ENCODE measurements at places on chromosomes 13 and 19. TPM values are rescaled to one million over a fixed set of nuclear protein-coding genes. Genes with fewer than 3 reads are reported as not detected.

- no peak overlapping the region for H3K27ac ChIP-seq
- no peak for DNase-seq
- no peak overlapping the region for H3K4me3 ChIP-seq
- H3K27me3 ChIP-seq: no peaks in the 10 kb centered on the region
These were observed 22.4 kb upstream of the C13orf46 start for GRCh38 chr13:113996081-113996911.

DNA sequence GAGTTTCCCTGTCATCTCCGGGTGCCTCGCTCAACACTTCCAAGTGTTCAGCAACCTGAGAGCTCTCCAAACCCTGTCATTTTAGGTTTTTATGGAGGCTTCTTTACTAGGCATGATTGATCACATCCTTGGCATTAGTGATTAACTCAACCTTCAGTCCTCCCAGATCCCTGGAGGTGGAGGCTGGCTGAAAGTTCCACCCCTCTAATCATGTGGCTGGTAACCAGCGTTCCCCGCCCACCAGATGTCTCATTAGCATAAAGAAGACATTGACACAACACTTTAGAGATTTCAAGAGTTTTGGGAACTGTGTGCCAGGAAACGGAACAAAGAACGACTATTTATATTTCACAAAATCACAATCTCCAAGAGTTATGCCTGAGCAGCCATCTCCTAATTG, 71.1 kb upstream of the RGCC start:
- H3K4me3 ChIP-seq: no peak overlapping the region
- DNase-seq: no peak
- H3K36me3 ChIP-seq: no peaks in the 10 kb centered on the region
- H3K27me3 ChIP-seq: no peaks in the 10 kb centered on the region
- no peak overlapping the region for H3K27ac ChIP-seq

DNA sequence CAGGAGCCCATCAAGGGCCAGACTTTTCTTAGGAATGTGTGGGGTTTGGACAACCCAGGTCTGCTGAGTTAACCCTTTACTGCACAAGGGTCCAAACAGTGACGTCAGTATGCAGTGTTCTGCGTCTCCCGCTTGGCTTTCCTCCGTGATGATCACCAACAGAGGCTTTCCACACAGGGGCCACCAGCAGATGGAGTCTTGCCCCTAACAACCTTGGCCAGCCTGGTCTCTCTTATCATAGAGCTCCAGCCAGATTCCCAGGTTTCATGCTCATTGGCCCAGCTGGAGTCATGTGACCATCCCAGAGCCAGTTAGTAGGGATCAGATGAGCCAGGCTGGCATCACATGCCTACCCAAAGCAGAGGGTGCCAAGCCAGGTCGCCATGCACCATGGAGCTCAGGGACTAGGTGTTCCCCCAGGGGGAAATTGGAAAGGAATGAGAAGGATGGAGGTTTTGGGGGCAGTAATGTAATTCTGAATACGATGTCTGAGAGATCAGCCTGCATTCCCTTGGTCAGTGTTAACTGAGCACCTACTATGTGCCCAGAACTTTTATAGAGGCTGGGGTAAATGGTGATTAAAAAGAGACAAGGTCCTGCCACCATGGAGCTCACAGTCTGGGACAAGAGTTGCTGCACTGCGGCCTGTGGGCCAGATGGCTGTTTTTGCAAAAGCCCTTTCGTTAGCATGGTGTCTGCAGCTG, 61.2 kb downstream of the MYH14 start:
- no peaks in the 10 kb centered on the region for H3K4me1 ChIP-seq
- no peaks in the 10 kb centered on the region for H3K27me3 ChIP-seq
- no peak overlapping the region for H3K27ac ChIP-seq
- no peak overlapping the region for H3K4me3 ChIP-seq
- DNase-seq: no peak
- no peaks in the 10 kb centered on the region for H3K36me3 ChIP-seq

DNA sequence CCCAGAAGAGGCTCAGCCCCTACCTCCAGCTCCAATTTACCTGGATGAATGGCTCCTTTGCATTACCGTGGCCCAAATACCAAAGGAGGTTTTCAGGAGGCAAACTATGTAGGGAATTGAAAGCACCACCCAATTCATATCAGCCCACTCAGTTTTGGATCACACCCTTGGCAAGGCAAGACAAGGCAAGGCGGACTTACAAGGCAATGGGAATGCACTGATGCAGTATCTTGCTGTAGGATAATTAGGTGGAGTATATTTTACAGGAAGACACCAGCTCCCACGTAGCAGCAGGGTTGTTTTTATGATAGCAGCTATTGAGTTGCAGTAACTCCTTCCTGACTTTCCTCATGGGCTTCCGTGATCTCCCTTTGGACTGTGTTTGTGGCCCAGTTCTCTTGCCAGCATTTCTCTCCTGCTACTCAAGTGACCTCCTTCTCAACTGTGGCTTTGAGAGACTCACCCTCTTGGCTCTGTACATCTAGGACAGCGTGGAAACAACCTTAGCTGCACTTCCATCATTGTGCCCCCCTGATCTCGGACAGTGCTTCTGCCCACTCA, 935.9 kb downstream of the EFNB2 start:
- no peak for DNase-seq
- H3K27me3 ChIP-seq: no peaks in the 10 kb centered on the region
- no peaks in the 10 kb centered on the region for H3K36me3 ChIP-seq
- no peaks in the 10 kb centered on the region for H3K4me1 ChIP-seq
- no peak overlapping the region for H3K27ac ChIP-seq

- no peak overlapping the region for H3K27ac ChIP-seq
- no peaks in the 10 kb centered on the region for H3K4me1 ChIP-seq
- H3K36me3 ChIP-seq: no peaks in the 10 kb centered on the region
- H3K27me3 ChIP-seq: no peaks in the 10 kb centered on the region
- H3K4me3 ChIP-seq: no peak overlapping the region
These were observed 148.0 kb upstream of the FNDC3A start for GRCh38 chr13:48827709-48828108.

DNA sequence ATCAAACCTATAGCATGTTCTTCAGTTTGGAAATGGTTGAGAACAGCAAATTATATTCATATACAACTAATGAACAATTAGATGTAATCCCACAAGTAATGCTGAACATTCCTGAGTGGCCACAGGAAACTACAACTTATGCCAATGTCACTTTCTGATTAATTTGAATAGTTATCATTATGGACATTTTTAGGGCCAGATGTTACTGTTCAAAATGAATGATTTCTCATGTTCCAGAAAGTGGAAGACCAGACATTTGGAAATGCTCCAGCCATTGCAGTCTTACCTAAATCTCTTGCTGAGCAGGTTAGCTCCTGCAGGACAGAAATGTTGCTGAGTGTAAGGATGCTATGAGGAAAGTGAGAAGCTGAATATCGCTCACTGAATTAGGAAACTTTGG, 819.8 kb downstream of the PCDH9 start:
- DNase-seq: no peak
- H3K4me1 ChIP-seq: no peaks in the 10 kb centered on the region
- H3K36me3 ChIP-seq: no peaks in the 10 kb centered on the region

DNA sequence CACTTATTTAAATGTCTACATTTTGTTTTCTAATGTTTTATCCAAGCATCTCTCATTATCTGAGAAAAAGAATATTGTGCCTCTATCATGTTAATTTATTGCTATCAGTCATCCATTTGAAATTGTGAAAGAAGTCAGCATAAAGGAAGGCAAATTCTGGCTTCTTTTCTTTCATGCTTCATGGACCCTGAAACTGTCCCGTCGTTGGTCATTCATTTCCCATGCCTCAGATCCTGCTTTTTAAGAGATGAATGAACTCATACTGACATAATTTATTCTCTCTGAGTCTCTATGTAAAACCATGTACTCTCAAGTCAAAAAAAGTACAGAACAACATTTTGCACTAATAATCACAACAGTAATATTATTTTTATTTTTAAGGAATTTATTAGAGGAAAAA, 2512.0 kb downstream of the PCDH9 start:
- DNase-seq: no peak
- H3K4me3 ChIP-seq: no peak overlapping the region
- H3K27ac ChIP-seq: no peak overlapping the region
- no peaks in the 10 kb centered on the region for H3K36me3 ChIP-seq
- H3K27me3 ChIP-seq: no peaks in the 10 kb centered on the region

DNA sequence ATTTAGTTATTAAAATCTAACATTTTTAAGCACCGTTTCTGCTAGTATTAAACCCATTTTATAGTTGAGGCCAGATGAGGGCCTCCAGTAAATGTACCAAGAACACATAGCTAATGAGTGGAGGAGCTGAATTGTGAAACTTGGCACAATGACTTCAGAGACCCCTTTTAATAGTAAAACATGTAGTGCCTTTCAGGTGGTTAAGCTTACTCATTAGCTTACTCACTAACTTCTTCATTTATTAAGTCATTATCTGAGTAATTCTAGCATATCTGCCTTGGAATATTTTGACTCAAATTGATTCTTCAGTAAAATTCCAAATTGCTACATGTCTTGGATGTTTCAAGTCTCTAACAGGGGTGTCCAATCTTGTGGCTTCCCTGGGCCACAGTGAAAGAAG, 735.2 kb downstream of the LIG4 start:
- no peak overlapping the region for H3K4me3 ChIP-seq
- no peak overlapping the region for H3K27ac ChIP-seq
- DNase-seq: no peak
- no peaks in the 10 kb centered on the region for H3K36me3 ChIP-seq
- H3K27me3 ChIP-seq: no peaks in the 10 kb centered on the region
- H3K4me1 ChIP-seq: no peaks in the 10 kb centered on the region

- H3K4me3 ChIP-seq: no peak overlapping the region
- no peak for DNase-seq
- H3K4me1 ChIP-seq: no peaks in the 10 kb centered on the region
- H3K27ac ChIP-seq: no peak overlapping the region
- H3K36me3 ChIP-seq: peaks cover 40% of the 10 kb centered on the region
- H3K27me3 ChIP-seq: no peaks in the 10 kb centered on the region
These were observed 13.5 kb downstream of the ERCC2 start for GRCh38 chr19:45356760-45357444.

DNA sequence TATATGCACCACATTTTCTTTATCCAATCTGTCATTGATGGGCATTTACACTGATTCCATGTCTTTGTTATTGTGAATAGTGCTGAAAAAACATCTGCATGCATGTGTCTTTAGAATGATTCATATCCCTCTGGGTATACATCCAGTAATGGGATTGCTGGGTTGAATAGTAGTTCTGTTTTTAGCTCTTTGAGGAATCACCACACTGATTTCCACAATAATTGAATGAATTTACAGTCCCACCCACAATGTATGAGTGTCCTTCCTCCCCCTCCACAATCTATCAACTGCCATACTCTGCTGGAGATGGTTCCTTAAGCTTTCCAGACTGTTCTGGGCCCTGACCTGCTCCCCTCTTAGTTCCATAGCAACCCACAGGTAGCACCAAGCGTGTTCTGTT, 667.0 kb downstream of the LIG4 start:
- H3K27ac ChIP-seq: no peak overlapping the region
- no peaks in the 10 kb centered on the region for H3K4me1 ChIP-seq
- DNase-seq: no peak
- H3K36me3 ChIP-seq: no peaks in the 10 kb centered on the region

DNA sequence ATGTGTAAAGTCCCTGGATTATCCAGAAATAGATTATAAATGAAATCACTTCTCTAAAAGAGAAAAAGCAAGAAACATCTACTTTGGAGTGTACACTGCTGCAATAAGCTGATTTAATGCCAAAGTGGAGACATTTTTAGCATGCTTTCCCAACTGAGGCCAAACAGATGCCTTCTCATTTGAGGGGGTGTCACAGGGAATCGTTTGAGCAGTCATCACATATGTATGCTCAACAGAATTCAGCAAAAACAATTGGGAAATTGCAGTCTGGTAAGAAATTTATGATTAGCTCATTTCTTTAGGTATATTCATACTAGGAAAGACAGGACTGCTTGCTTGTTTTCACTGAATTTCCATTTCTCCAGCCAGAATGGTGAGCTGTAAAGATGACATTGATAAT, 27.3 kb upstream of the TPP2 start:
- H3K27ac ChIP-seq: no peak overlapping the region
- no peaks in the 10 kb centered on the region for H3K4me1 ChIP-seq
- DNase-seq: no peak
- H3K4me3 ChIP-seq: no peak overlapping the region
- H3K36me3 ChIP-seq: no peaks in the 10 kb centered on the region

GRCh38 chr13:74850893-74851292, 631.1 kb downstream of the TBC1D4 start:
- no peaks in the 10 kb centered on the region for H3K36me3 ChIP-seq
- no peak for DNase-seq

DNA sequence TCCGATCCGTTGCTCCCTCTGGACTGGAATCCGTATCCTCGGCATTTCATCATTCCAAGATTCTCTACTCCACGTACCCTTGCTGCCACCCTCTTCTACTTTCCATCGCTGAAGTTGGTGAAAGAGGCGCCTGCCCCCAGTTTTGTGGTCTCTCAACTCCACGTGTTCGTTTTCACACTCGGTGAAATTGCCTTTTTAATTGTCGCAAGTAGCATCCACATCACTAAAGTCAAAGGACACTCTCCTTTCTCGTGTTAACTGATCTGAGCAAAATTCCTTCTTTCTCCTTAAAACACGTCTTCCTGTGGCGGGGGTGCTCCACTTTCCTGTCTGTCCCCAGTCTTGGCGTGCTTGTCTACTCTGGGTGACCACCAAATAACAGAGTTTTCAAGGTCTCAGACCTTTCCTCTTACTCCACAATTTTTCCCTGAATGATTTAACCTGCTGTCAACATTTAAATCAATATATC, 1.1 kb upstream of the TMTC4 start:
- H3K4me1 ChIP-seq: peaks cover 20% of the 10 kb centered on the region
- H3K27me3 ChIP-seq: no peaks in the 10 kb centered on the region
- H3K4me3 ChIP-seq: no peak overlapping the region
- no peak for DNase-seq
- no peaks in the 10 kb centered on the region for H3K36me3 ChIP-seq
- H3K27ac ChIP-seq: no peak overlapping the region

- H3K36me3 ChIP-seq: no peaks in the 10 kb centered on the region
- no peak overlapping the region for H3K27ac ChIP-seq
- H3K27me3 ChIP-seq: peaks cover 61% of the 10 kb centered on the region
- H3K4me1 ChIP-seq: no peaks in the 10 kb centered on the region
These were observed 37.3 kb downstream of the SOX1 start for GRCh38 chr13:112103961-112104880.

Gene CLIP3
- total RNA-seq: 1.3 TPM

Gene ZNF85
- 14.4 TPM for total RNA-seq

Gene MPV17L2
- 12.0 TPM for total RNA-seq

Gene SLAIN1
- 14.9 TPM for total RNA-seq

Gene CEBPA
- 5.3 TPM for total RNA-seq

Gene SIGLEC5
- total RNA-seq: not detected

Gene FAAP24
- total RNA-seq: 4.9 TPM

Gene SPRY2
- total RNA-seq: 23.3 TPM

Gene SRRM5
- not detected for total RNA-seq

Gene CGB2
- not detected for total RNA-seq
